ENCODE measurements at places on chromosomes 2 and 18. TPM values are rescaled to one million over a fixed set of nuclear protein-coding genes. Genes with fewer than 3 reads are reported as not detected.

The DPP4 gene
- 203 TPM for total RNA-seq

The SCN3A gene
- 3.1 TPM for total RNA-seq

The CAPN14 gene
- total RNA-seq, result 0.16 TPM

The HES6 gene
- total RNA-seq, result 1.6 TPM

DNA sequence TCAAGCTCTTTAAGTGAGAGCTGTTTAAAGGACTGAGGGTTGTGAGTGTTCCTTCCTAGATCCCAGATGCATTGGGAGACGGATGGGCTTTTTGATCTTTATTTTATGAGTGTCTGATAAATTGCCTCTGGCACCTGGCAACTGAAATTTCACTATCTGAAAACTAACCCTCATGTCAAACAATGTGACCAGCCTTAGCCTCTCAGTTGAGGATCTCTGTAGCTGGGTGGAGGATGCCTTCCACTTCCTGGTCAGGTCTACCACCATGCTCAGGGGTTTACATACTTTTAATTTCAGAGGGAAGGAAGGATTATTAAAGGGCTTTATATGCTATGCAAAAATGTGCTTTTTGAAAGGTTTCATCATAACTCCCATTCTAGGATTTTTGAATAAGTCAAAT is 70.5 kb upstream of the NT5C1B start:
- DNase-seq, result no peak

DNA sequence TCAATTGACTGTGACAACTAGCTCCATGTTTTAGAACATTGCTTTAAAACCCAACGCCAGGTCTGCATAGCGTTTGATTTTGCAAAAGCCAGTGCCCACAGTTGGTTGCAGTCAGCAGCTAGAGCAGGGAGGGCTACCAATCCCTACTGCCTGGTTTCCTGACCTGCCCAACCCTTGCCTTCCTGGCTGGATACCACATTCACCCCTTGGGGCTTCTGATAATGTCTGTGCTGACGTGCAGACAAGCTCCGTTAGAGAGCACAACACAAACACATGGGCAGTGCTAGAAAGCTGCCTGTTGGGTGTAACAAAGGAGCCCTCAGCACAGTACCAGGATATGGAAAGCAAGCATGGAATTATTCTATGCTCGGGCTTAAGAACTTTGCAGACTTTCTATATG is 71.4 kb upstream of the THSD7B start:
- DNase-seq, result no peak

DNA sequence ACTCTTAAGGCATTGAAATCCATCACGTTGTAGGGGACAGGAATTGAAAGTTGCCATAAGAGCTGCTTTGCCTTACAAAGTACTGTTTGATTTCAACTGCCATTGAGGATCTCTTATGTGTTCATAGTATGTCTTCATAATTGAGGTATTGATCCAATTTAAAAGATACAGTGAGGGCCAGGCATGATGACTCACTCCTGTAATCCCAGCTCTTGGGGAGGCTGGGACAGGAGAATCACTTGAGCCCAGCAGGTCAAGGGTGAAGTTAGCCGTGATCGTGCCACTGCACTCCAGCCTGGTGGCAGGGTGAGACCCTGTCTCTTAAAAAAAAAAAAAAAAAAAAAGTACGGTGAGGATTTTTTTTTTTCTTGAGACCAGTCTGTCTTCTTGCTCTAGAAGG is 91.7 kb upstream of the EML6 start:
- DNase-seq, result no peak

GRCh38 chr18:29147944-29148343 is 971.0 kb upstream of the CDH2 start:
- peak; percentile 77 for DNase-seq

DNA sequence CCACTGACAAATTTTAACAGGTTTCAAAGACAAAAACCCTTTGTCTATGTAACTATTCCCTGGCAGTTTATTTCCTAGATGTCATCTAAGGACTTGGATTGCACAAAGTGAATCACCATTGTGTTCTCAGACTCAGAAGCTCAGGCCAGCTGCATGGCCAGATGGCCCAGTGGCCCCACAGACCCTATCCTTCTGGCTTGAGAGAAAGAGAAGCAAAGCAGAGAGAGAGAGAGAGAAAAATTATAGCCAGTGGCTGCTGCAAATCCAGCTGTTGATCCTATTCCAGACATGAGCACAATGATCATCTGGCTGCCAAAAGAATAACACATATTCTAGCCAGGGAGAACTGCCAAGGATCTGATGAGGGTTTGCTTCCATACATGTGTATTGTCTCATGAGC is 25.8 kb downstream of the CTLA4 start:
- DNase-seq, result peak; percentile 95

DNA sequence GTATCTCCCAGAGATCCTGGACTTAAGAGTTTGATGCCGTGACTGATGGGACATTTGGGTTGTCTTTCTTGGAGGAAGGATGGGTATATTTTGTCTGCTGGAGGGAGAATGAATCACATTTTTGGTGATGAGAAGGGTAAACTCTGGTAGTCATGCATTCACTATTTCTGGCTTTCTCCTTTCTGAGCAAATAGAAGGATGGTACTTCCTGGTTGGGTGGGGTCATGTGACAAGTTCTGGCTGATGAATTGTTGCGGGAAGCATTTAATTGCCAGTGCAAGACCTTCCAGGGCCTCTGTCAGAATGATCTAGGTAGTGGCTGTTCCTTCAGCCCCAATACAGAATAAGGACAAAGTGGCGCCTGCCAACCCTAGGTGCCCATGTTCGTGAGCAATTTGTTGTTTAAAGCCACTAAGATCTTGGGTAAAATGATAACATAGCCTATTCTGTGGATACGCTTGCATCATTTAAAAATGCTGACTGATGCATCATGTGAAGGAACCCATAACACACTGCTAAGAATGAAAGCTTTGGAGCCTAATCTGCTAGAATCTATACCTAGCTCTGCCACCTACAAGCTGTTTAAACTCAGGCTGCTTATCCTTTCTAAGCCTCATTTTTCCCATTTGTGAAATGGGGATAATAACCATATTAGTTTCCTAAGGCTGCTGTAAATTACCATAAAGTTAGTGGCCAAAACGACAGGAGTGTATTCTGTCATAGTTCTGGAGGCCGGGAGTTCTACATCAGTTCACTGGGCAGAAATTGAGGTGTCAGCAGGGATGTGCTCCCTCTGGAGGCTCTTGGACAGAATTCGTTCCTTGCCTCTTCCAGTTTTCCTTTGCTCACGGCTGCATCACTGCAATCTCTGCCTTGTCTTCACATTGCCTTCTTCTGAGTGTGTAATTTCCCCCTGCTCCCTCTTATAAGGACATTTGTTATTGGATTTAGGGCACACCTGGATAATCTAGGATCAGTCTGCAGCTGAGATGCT is 281.3 kb downstream of the AGPS start:
- no peak for DNase-seq

DNA sequence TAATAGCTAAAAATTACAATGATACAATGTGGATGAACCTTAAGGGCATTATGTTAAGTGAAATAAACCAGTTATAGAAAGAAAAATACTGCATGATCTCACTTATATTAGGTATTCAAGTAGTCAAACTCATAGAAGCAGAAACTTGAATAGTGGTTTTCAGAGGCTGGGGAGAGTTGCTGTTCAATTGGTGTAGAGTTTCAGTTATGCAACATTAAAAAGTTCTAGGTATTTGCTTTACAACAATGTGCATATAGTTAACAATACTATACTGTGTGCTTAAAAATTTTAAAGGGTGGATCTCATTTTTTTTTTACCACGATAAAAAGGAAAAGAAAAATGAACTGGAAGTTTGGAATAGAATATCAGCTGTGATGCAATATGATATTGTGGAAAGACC is 479.1 kb downstream of the SPAG16 start:
- DNase-seq, result no peak

DNA sequence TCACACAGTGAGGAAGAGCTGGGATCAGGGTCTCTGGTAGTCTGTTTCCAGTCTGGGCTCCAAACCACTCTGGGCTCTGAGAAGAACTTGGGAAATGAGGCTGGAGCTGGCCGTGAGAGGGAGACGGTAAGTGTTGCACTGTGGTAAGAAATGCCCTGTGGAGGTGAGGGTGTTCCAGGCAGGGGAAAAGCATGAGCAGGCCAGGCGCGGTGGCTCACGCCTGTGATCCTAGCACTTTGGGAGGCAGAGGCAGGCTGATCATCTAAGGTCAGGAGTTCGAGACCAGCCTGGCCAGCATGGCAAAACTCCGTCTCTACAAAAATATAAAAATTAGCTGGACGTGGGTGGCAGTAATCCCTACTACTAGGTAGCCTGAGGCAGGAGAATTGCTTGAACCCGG is 14.3 kb upstream of the DES start:
- no peak for DNase-seq

DNA sequence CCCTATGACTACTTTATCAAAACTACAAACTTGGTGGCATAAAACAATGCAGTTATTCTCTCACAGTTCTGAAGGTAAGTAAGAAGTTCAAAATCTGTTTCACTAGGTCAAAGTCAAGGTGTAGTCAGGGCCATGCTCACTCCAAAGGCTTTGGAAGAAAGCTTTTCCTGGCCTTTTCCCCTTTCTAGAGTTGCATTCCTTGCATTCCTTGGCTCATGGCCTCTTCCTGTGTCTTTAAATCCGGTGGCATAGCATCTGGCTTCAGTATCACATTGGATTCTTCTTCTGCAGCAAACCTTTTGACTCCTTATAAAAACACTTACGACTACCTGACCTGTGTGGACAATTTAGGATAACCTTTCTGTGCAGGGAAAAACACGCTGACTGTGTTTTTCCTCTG is 543.5 kb upstream of the HNMT start:
- no peak for DNase-seq

DNA sequence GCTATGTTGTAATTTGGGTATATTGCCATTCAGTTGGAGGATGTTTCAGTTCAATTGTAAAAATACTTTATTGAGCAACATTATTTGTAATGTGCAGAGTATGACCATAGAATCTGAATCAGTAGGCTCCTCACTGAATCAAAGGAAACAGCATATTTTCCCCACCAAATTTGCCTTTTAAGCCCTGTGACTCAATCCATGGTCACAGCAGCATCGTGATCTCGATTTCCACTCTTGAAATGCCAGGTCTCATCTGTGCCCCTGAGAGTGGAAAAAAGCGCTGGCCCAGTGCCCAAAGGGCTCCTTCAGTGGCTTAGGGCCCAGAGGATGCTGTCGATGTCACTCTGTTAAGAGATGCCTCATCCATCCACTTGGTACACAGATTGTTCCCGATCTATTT is 57.5 kb downstream of the FHOD3 start:
- peak; percentile 66 for DNase-seq

Measured in fibroblast of the aortic adventitia (primary cell).